ENCODE measurements at places on chromosomes 7 and 10.

GRCh38 chr7:37351716-37352115, 96.9 kb downstream of the ELMO1 start:
- no peak for DNase-seq

DNA sequence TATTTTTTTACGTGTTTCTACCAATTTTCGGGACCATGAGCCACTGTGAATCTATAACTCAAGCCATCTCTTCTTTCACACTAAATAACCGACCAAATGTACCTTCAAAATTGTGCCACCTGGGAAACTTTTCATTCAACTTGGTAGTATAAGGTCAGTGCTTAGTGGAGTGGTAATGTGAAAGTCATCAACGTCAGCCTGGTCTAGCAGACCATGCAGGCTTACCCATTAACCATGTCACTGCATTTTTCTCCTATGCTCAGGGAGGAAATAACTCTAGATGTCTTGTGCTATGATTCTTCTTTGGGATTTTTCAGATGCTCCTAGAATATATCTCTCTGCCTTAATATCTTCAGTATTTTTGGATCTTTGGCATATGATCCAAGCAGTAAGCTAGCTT, 1075.4 kb upstream of the POT1 start:
- DNase-seq: no peak

DNA sequence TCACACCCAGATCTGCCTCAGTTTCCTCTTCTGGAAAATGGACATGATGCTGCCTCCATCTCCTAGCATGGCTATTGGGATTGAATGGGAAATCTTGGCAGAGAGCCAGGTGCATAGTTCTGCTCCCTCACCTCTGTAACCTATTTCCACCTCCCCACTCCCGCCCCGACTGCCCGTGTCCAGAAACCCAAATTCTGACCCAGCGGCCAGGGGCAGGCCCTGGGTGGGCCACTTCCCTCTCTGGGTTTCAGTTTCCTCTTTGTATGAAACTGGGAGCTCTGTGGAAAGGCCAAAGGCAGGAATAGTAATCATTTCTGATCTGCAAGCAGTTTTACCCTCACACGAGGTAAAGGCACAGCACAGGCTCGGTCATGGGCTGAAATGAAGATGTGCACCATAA, 74.1 kb upstream of the DUSP5 start:
- no peak for DNase-seq

DNA sequence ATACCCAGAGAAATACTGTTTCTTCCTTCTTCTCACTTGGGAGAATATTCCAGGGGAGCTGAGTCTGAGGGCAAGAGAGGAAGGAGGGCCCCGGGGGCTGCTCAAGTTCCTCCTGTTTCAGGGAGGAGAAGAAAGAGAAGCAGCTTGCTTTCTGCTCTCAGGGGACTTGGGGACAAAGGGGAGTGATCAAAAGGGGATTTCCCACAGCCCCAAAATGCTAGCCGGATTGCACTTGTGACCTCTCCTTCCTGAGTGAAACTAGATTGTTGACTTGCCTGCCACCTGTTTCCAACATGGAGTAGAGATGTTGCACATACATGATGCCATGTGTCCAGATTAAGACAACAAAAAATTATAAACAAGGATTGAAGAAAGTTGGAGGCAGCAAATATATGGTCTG, 28.7 kb upstream of the PDCD4 start:
- peak; percentile 43 for DNase-seq

DNA sequence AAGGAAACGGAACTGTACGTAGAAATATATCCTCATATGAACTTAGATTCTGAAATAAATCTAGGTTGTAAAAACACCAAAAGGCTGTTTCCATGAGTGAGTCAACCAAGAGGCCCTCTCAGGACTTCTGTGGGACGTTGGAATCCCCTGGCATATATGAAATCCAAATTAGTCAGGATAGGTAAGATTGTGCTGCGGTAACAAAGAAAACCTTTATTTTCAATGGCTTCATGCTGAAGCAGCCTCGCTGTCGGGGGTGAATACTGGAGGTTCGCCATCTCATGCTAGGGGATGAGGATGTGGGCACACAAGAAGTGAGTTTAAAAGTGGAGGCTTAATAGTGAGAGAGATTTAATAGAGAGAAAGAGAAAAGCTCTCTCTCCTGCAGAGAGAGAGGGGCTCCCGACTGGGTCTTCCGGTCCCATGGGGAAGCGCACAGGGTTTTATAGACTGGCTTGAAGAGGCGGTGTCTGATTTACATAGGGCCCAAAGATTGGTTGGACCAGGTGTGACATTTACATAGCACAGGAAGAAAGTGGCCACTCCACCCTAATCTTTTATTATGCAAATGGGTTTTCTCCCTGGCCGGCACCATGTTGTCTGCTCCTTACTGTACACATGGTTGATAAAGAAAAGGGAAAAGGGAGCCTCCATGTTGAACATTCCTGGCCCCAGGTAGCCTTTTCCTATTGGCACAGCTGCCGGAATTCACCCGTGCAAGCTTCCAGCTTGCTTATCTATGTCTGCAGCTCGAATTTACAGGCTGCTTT, 52.3 kb upstream of the SEPHS1 start:
- DNase-seq: no peak

DNA sequence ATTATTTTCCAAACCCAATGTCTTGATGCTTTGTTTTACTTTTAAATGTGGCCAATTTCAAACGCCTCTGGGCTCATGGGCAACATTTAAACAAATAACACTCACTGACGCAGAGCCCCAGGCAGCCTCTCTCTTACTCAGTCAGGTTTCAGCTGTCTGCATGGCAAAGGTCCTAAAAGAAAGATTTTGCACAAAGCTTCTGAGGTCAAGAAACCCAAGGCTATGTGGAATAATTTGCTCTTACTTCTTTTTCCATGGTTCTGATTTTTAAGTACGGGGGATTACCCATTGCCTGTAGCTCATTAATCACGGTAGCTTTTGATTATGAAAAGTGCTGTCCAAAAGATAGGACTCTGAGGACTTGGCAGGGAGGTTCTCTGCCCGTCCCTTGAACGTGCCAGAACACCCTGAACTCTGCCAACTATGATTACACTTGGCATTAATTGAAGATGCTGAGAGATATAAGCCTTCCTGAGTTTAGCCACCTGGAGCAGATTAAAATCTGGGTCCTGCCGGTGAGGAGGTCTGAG, 14.1 kb upstream of the MSRB2 start:
- no peak for DNase-seq

GRCh38 chr7:28480595-28480994, 68.3 kb downstream of the CREB5 start:
- DNase-seq: no peak

GRCh38 chr7:106127984-106128780, 16.1 kb upstream of the SYPL1 start:
- no peak for DNase-seq

- no peak for DNase-seq
Measured at GRCh38 chr10:103355906-103356599, 5.1 kb upstream of the PCGF6 start.

DNA sequence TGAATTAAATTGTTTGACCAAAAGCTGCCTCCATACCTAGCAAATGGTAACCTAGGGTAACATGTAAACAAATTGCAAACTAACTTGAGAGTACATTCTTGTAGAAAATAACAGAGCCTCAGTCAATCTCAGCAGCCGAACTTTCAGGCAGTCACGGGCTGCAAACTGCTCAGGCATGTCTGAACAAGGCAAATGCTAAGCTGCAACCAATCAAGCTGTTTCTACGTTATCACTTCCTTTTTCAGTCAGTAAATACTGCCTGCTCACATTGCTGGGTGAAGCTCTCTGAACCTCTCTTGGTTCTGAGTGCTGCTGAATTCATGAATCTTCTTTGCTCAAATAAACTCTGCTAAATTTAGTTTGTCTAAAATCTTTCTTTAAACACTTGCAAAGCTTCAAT, 1212.4 kb downstream of the SORCS1 start:
- no peak for DNase-seq

DNA sequence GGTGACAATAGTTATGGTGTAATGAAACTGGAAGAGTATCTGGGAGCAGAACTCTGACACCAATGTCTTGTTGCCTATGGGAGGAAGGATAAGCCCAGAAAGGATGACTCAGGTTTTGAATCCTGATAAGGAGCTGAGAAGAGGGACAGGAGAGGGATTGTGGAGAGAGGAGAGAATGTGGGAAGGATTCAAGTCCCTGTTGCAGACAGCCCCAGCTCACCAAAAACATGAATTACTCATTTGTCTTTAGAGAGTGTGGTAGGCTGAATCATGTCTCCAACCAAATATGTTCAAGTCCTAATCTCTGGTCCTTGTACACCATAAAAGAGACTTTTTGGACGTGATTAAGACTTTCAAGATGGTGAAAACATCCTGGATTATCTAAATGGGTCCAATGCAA, 206.9 kb upstream of the PHYHIPL start:
- no peak for DNase-seq

DNA sequence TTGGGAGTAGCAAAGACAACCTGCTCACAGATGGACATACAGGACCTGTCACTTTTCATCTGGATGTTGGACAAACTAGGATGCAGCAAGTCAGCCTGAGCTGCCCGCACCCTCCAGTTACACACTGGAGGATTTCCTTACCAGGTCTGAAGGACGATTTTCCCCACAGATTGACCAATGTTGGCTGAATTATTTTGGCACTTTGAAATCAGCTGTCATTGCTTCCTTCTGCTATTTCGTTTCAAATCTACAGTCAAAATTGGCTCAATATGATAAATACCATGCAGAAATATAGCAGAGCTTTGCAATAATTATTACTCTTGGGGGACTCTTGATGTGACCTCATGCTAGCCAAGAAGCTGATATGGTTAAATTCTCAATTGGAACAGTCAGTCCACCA, 2.5 kb downstream of the CLRN3 start:
- no peak for DNase-seq

Data from activated naive CD4-positive, alpha-beta T cell treated with Interleukin-2 at 50 U/mL for 16 hours (primary cell).